Neuronal stem cell (in vitro differentiated cells): ENCODE measurements at places on chromosomes 6 and 20.

- no peak for DNase-seq
These were observed 156.2 kb downstream of the RNASET2 start for GRCh38 chr6:166800137-166800536.

GRCh38 chr20:21342656-21343345 is 39.7 kb downstream of the XRN2 start:
- DNase-seq: no peak

DNA sequence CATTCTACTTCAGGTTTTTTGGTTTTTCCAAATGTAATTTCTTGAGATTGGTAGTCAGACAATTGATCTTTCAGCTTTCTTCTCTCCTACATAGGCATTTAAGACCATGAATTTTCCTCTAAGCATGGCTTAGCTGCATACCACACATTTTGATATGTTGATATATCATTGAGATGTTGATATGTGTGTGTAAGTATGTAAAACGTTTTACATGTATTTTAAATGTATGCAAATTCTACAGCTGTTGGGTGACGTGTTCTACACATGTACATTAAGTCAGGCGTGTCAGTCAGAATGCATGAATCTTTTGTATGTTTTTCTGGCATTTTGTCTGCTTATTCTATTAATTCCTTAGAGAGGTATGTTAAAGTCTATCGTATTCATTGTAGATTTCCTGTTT is 228.2 kb downstream of the CDH26 start:
- DNase-seq: no peak

- DNase-seq: no peak
These were observed 27.2 kb downstream of the ERMARD start for GRCh38 chr6:169778646-169779045.

GRCh38 chr6:101401792-101402621 is 8.5 kb downstream of the GRIK2 start:
- peak; percentile 59 for DNase-seq

DNA sequence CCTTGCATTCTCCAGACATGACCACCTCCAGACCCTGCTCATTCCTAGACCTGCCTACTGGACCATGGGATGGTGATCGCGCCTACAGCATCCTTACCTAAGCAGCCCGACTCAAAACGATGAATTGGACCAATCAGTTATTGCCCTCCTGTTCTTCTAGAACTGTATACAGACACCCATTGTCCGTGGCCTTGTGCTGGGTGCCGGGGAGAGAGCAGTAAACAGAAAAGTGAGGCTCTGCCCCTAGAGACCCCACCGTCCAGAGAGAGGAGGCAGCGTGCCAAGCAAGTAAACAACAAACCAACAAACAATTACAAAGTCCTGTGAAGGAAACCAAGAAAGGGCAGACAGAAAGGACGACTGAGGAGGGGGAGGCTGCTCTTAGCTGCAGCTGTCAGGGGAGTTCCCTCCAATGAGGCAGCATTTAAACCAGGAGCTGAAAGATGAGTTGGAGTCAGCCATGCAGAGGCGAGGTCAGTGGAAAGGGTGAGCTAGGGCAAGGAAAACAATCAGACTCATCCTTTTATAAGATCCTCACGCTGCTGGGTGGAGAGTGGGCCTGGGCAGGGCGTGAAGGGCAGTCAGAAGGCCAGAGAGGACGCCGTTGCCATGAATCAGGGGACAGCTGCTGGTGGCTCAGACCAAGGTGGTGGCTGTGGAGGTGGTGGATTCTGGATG is 37.6 kb upstream of the BLCAP start:
- DNase-seq: peak; percentile 56

DNA sequence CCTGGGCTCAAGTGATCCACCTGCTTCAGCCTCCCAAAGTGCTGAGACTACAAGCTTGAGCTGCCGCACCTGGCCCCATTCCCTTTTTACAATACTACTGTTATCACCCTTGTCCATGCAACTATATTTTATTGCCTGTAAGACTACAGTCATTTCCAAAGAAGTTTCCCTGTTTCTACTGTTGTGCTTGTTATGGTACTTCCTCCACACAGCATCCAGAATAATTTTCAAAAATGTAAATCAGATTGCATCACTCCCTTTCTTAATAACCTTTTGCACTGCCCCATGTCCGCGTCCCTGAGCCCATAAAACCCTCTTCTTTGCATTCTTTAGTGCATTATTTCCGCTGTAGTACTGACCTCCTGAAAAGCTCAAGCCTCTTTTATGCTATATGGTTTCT is 128.9 kb upstream of the AKIRIN2 start:
- DNase-seq: no peak

GRCh38 chr20:14715400-14715799 is 378.0 kb upstream of the FLRT3 start:
- DNase-seq: no peak

DNA sequence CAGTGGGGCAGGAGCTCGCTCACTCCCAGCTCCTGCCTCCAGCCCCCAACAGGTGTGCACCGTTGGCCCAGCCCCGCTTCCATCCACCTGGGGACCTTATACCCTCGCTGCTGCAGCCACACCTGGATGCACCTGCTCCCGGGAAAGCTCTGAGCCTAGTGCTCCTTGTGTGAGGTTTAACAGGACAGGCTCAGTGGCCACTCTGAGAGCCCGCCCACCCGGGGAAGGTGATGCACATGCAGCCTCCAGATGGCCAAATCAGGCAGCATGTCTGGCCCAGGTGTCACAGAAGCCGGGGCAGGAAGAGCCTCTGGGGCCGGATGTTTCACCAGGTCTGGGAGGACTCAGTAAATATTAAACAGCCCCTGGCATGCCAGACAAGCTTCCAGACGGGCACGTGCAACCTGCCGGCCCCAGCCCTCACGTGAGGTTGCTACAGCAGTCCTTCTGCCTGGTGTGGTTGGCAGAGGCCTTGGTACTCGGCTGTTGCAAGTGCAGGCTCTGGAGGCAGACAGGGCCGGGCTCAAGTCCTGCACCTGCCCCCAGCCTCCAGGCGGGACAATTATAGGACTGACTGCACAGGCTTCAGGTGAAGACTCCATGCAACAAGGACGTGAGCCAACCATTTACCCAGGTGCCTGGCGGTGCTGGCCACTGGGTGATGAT is 66.9 kb downstream of the RIPOR3 start:
- DNase-seq: no peak

DNA sequence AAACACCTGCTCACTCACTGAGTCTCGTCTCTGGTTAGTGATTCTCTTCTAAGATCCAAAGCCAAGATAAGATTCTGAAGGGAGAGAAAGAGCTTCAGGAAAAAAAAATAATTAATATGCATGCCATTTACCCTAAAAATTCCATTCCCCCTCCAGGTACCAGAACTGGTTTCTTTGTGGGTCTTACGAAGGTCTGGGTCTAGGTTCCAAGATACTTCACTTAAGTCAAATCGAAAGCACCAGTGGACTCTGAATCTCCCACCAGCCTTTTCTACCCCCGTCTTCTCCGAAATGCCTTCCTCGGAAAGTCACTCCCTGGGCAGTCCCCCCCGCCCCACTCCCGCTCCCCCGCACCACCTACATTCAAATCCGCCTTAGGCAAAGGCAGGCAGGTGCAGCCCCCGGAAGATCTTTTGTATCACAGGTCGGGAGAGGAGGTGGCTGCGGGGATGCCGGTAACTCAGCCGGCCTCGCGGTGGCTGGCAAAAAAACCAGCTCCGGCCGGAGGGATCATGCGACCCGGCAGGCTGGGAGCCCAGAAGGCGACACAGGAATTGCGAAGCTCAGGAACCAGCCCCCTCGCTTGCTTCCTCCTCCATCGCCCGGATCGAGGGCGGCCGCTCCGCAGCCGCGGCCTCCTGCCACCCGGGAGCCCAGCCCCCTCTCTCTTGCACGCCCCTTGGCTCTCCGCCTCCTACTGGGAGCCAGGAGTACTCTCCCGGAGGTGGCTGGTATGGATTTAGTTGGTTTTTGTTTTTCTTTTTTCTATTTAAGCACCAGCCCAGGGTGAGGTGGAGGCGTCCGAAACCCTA is at the start of gene BCL2L1:
Gene BCL2L1, minus strand, starts transcription at position 612 of the 812 bp plus-strand sequence. CDS start 650 bp downstream, outside the sequence.
- DNase-seq: peak; percentile 77

DNA sequence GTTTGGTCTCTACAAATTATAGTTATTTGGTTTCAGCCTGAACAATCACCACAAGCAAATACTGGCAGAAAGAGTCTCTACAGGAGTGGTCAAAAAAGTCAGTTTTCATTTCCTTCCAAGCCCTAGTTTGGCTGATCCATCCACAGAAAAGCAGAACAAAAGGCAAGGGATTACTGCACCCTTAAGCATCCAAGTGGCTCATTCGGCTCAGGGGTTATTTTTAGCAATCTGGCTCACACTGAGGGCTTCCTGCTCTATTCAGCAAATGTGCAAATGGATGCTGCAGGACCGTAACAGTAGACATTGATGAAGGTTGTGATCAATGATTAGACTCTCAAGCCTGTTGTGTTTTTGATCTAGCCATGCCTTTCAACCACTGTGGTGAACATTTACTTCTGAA is 62.2 kb upstream of the FABP7 start:
- peak; percentile 48 for DNase-seq

DNA sequence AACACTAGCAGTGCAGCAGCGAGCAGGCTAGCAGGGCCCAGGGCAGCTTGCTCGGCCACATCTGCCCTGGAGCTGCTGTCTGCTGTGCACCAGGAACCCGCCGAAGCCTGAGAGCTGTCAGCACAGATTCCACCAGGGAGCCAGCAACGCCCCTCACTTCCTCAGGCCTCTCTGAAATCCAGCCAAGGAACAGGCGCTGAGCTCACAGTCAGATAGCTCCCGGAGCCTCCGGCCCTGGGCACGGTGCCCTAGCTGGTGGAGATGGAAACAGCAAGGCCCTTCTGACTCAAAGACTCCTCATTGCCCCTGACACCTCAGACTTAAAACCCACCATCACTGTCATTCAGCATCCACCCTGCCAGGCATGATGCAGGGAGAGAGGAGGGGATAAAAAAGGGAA is 839.4 kb downstream of the MAFB start:
- no peak for DNase-seq

DNA sequence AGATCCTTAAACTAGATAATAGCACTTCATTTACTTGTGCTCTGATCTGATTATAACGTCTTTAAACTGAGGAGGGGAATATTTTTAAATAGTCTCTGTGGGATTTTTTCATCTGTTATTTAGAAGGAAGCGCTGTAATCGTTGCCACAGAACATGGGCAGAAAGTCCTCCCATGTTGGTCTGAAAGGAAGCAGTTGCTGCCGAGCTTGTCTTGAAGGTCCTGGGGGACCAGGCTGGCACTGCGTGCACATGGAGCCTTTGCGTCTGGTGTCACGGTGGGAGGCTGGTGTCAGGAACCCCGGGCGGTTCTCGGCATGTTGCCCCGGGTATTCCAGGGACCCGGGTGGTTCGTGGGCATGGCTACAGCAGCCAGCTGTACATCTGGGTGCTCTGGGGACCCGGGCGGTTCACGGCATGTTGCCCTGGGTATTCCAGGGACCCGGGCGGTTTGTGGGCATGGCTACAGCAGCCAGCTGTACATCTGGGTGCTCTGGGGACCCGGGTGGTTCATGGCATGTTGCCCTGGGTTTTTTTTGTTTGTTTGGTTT is 11.5 kb downstream of the TPD52L2 start:
- DNase-seq: no peak

DNA sequence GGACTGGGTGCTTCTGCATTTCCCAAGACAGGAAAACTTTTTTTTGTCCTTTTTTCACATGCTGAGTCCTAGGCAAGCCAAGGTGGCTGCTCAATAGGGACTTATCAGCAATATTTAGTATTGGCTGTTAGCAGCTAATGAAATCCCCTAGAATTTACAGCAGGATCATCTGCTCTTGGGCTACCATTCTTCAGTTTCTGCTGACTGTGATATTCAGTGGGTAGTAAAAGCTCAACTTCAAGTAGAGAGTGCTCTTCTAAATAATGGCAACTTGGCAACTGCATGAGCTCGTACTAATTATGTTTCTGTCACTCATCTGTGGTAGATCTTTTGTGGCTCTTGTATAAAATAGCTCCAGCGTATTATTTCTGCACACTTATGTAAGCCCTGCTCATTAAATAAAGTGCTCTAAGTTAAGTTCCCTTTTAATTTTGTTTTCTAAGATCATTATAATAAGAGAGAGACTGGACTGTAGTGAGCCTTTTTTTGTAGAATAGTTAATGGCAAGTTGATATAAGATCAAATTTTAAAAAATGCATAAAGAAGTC is 110.3 kb downstream of the SLC35F1 start:
- DNase-seq: no peak

GRCh38 chr20:52425701-52426100 is 234.1 kb upstream of the ZFP64 start:
- DNase-seq: no peak

DNA sequence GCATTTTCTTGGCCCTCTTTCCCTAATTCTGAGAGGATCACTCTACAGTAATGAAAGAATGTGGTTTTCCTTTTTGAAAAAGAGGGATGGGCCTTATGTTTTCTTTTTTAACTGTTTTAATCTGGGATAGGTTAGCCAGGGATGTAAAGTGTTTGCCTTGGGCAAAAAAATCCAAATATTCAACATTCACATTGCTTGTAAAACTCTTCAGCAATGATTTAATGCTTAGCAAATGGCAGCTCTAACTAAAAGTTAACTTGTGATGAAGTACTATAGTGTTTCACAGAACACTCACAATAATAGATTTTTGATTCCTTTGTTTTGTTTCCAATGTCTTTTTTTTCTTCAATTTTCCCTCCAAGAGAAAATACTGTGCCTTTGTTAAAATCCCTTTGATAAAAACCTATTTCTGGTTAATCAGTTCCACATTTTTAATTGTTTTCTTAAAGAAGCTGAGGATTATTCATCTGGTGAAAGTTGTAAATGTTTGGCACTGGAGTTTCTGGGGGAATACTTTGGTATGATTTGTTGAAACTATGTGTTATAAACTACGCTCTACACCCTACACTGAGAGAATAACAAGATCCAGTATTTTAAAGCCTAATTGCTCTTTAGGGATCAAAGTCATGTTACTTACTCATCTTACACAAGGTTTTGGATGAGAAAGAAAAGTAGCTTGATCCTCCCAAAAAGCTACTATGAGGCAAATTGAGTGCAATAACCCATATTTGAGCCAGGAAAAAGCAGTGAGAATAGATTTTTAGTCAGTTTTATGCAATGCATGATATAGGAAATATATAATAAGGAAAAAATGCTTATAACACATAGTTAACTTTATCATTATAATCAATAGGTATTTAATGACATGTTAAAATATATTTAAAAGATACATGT is 335.8 kb downstream of the EPHA7 start:
- no peak for DNase-seq

DNA sequence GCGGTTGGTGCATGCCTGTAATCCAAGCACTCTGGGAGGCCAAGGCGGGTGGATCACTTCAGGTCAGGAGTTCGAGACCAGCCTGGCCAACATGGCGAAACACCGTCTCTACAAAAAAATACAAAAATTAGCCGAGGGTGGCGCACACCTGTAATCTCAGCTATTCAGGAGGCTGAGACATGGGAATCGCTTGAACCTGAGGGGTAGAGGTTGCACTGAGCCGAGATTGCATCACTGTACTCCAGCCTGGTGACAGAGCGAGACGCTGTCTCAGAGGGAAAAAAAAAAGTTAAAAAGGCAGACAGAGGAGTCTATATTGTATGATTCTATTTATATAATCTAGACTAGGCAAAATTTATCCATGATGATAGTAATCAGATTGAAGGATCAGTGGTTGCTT is 27.3 kb upstream of the PLCG1 start:
- DNase-seq: no peak

- DNase-seq: no peak
These were observed 83.7 kb upstream of the ZFP64 start for GRCh38 chr20:52275181-52275691.

GRCh38 chr6:143110572-143110971 is 49.9 kb downstream of the AIG1 start:
- no peak for DNase-seq
